Caco-2 (cell line): ENCODE measurements at places on chromosomes 7 and 10.

DNA sequence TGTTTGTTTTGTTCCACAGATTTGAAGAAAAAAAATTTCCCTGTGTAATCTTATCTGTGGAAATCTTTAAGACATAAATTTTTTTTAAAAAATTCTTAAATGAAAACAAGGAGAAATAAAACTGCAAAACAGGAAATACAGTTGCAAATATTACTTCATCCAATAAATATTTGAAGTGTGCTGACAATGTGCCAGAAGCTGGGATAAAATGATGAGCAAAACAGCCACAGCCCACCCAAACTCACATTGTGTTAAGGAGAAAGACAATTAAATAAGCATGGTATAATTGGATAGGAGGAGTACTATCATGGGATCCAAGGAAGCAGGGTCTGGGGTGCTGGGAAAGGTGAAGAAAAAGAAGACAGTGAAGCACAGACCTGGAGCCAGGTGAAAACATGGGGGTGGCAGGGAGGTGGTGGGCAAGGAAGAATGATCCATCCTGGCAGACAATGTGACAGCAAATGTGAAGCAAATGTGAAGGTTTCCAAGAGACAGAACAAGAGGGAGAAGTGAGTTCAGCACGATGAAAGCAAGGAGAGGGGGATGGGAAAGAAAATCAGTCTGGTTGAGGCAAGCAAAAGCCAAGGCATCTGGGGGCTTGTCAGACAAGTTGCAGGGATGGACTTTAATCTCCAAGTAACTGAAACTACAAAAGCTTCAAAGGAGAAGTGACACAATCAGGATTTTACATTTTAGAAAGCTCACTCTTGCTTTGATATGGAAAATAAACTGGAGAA lies 135.9 kb downstream of the HIBADH start:
- peak; percentile 59 for DNase-seq

DNA sequence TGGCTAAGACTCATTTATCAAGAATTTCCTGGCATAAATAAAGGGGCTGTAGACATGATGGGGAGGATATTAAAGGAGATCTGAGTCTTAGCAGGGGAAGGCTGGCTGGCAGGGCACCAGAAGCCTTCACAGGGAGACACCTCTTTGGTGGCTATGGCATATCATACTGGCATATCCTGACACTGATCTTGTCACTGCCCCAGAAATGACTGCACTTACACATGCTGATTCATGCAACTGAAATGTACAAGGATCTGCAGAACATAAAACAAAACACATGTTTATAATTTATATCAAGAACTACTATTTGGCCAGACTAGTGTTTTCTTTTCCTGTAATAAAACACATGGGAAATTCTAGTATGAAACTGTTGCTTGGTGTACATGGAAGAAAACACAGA lies 5.5 kb upstream of the LIPN start:
- no peak for DNase-seq

- DNase-seq, result no peak
Observed at GRCh38 chr10:1577373-1577770, 160.0 kb downstream of the ADARB2 start.

DNA sequence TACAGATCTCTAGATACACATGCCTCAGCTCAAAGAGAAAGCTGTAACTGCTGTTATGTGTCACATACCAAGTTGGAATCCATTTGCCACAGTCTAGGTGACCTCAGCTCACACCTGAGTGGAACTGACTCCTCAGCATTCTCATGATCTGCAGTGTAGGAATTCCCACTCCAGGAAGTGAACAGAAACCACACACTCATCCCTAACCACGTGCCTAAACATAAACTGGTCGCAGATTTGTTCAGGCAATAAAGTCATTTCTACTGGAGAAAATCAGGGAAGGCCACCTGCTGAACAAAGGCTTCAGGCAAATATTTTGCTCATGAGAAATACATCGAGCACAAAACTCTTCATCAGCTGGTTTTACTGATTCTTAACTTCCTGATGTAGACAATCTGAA lies 23.0 kb upstream of the ZMYND11 start:
- no peak for DNase-seq

DNA sequence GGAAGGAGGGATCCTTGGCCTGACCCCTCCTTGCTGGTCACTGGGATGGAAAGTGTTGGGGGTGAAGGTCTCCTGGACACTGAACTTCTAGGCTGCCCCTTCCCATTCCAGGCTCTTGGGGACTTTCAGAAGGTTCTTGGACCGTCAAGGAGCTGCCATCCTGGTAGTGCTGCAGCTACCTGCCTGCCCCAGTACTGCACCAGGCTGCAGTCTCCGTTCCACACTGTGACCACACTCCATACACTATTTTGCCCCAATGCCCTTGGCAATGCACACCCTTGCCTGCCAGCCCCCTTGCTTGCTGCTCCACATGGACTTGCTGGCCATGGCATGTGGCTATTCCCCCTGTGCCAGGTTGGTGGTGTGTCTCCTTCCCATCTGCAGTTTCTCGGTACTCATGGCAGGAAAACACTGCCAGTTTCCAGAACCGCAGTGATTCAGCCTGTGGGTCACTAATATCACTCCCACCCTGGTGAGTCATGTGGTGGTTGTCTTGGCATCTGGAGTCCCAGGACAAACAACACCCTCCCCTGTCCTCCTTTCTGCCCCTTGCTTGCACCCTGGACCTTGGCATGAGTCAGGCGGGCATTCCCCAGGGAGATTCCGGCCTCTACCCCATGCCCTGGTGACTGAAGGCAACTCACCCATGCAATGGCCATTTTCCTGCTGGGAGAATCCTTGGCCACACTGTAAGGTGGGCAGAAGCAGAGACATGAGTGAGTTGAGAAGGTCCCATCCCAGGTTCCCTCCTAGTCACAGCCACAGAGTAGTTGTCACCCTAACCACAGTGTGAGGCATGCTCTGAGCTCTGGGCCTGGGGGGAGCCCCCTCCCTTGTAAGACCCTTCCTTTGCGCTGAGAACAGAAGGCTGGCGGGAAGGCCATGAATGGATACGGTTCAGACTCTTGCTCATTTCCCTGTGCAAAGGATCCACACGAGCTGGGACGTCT lies 32.8 kb downstream of the GOLGA7B start:
- DNase-seq, result no peak

DNA sequence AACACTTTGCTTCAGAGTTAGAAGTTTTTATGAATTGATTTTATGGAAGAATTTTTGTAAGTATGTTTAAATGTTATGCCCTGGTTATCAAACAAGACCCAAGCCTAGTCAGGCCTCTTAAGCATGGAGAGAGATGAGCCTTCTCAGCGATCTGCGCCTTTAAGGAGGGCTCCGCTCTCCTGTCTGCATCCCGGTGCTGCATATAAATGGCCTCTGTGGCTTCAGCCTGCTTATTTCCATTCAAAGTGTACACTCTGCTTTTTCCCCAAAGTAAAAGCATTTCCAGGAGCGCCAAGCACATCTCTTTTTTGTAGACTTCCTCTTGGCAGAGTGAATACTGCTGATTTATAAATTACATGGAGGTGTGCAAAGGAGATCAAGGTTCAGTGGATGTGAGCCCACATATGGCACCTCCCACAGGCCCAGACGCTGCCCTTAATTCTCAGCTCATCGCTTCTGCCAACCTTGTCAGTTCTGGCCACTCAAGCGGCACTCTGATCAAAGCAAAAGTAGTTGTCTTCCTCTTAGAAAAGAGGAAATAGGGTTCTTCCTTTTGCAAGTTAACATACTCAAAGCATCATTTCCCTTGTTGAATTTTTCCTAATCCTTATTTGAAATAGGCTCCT lies 70.0 kb upstream of the SFMBT2 start:
- DNase-seq, result no peak

DNA sequence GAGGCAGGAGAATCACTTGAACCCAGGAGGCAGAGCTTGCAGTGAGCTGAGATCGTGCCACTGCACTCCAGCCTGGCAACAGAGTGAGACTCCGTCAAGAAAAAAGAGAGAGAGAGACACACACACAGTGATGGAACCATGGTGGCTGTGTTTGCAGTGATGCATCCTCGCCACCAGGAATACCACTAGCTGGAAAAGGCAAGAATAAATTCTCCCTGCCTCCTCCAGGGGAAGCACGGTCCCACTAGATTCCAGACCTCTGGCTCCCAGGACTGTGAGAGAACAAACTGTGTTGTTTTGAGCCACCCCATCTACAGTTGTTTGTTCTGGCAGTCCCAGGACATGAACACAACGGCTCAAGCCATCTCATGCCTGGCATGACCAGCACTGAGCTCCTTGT lies 320.3 kb upstream of the FOXK1 start:
- DNase-seq, result no peak

DNA sequence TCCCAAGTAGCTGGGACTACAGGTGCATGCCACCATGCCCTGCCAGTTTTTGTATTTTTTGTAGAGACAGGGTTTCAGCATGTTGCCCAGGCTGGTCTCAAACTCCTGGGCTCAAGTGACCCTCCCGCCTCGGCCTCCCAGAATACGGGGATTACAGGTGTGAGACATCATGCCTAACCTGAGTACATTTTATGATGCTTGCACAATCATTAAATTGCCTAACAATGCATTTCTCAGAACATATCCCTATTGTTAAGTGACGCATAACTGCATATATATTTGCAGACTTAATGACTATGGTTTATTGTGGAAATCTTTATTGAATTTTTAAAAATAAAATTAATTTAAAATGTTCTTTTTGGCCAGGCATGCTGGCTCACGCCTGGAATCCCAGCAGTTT lies 30.7 kb downstream of the INA start:
- DNase-seq, result no peak

- DNase-seq, result peak; percentile 29
Observed at GRCh38 chr7:113086431-113086888, at the start of gene GPR85. GPR85 (minus strand) TSS chr7:113086827; CDS start chr7:113084721, 2,106 bp downstream.

GRCh38 chr7:97512441-97513207 lies 219.3 kb upstream of the TAC1 start:
- DNase-seq, result no peak

- DNase-seq, result no peak
Observed at GRCh38 chr7:28608731-28609130, 196.4 kb downstream of the CREB5 start.

DNA sequence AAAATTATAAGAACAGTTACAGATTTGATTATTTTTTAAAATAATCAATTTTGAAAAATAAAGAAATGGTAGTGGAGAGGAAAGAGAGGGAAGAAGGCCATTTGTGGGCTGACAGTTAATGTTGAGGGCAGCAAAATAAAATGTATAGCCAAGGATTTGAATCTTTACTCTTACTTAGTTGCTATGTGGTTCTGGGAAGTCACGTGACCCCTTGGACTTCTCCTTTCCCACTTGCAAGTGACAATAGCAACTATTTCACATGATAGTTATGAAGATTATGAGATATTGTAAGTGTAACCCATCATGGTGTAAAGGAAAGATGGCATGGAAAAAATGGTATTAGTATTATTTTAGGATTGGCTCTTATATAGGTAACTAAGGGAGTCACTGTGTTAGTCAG lies 567.3 kb upstream of the GHITM start:
- DNase-seq, result no peak

GRCh38 chr7:51219261-51219988 lies 97.2 kb downstream of the COBL start:
- no peak for DNase-seq

- DNase-seq, result no peak
Observed at GRCh38 chr10:75466001-75466400, 34.6 kb downstream of the LRMDA start.

DNA sequence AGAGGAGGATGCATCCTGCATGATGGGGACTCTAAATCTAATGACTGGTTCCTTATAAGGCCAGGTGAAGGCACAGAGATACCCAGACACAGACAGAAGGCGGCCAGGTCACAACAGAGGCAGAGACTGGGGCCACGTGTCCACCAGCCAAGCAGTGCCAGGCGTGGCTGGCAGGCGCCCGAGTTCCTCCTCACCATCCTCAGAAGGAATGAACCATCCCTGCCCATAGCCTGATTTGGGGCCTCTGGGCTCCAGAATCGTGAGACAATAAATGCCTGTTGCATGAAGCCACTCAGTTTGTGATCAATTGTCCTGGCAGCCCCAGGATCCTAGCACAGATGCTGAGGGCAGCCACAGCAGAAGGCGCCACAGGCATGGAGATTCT lies 69.0 kb upstream of the TNRC18 start:
- no peak for DNase-seq

- no peak for DNase-seq
Observed at GRCh38 chr10:37067576-37067975, 57.8 kb upstream of the ANKRD30A start.

GRCh38 chr7:134886353-134887057 lies 99.8 kb upstream of the AGBL3 start:
- DNase-seq, result peak; percentile 70

- no peak for DNase-seq
Observed at GRCh38 chr7:114979803-114980507, 58.1 kb downstream of the MDFIC start.

- DNase-seq, result no peak
Observed at GRCh38 chr10:31051703-31052102, 20.0 kb upstream of the ZNF438 start.

GRCh38 chr10:114307731-114308130 lies 68.7 kb downstream of the VWA2 start:
- DNase-seq, result peak; percentile 18

DNA sequence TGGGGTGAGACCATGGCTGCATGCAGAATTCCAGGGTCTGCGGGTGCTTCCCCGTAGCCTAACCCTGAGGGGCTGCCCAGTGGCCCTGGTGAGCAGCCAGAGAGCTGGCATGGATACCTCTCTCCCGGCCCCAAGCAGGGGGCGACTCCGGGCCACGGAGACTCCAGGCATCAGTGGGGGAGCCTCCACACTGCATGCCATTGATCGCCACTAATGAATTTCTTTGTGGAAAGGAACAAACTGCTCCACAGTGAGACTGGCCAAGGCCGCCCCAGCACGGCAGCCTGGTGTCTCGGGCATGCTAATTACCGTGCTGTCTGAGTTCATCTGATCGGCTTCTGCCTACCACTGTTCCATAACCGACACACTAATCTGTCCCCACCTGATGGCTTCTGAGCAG lies 184.4 kb downstream of the GRID1 start:
- DNase-seq, result no peak
